ENCODE measurements at places on chromosomes 2 and 18. TPM values are rescaled to one million over a fixed set of nuclear protein-coding genes. Genes with fewer than 3 reads are reported as not detected.

Gene OXER1
- polyA plus RNA-seq, result 0.25 TPM

GRCh38 chr2:29046321-29046720, 28.0 kb downstream of the PCARE start:
- no peak for DNase-seq

- no peak for DNase-seq
Observed at GRCh38 chr2:200252265-200253067, 54.0 kb upstream of the SPATS2L start.

GRCh38 chr2:27954771-27955383, 64.3 kb downstream of the BABAM2 start:
- DNase-seq, result no peak

DNA sequence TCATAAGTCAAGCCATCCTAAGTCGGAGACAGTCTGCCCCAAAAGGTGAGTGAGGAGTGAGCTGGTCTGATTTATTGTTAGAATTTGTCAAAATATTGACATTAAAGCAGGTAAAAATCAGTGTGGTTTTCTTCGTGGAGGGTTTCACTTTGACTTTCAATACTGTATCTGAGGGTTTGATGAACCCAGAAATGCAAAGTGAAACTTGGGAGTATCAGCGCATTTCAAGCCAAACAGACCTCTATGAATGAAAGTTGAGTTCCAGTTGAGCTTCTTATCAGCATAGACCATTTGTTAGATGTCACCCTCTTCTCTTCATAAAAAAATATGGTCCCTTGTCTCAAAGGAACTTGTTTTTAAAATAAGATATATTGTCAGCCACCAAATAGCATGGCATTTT, 21.7 kb upstream of the CXCR4 start:
- no peak for DNase-seq

Gene ANO7
- polyA plus RNA-seq, result 0.61 TPM

GRCh38 chr2:55033076-55033742, 17.0 kb downstream of the RTN4 start:
- DNase-seq, result no peak

- DNase-seq, result no peak
Observed at GRCh38 chr2:52895726-52896340, 871.8 kb upstream of the CHAC2 start.

Gene CAVIN2
- 31.5 TPM for polyA plus RNA-seq

All from heart right ventricle (tissue), 16 donors.